ENCODE measurements at places on chromosomes 5 and 9.
A peak's percentile ranks its signal among the peaks of the same experiment; 100 is the strongest.

DNA sequence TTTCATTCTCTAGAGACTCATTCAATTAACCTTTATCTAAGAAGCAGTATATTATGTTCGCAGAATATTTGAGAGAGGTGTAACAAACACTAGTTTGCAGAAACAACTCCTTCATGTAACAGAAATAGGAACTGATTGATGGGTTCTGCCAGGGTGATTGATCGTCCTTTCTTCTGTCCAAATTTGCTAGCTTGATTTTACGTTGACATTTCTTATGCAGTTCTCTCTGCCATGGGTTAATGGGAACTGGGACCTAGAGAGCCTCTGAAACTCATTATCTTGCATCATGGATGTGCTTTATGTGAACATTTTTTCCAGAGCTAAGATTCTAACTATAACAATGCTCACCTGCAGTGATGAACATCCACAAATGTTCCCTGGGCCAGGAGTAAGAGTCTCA, 107.0 kb downstream of the SLC24A2 start:
- no peak for DNase-seq

- DNase-seq: no peak
These were observed 39.2 kb upstream of the PCA3 start for GRCh38 chr9:76725011-76725546.

GRCh38 chr5:116157902-116158301, 73.1 kb downstream of the COMMD10 start:
- DNase-seq: no peak

DNA sequence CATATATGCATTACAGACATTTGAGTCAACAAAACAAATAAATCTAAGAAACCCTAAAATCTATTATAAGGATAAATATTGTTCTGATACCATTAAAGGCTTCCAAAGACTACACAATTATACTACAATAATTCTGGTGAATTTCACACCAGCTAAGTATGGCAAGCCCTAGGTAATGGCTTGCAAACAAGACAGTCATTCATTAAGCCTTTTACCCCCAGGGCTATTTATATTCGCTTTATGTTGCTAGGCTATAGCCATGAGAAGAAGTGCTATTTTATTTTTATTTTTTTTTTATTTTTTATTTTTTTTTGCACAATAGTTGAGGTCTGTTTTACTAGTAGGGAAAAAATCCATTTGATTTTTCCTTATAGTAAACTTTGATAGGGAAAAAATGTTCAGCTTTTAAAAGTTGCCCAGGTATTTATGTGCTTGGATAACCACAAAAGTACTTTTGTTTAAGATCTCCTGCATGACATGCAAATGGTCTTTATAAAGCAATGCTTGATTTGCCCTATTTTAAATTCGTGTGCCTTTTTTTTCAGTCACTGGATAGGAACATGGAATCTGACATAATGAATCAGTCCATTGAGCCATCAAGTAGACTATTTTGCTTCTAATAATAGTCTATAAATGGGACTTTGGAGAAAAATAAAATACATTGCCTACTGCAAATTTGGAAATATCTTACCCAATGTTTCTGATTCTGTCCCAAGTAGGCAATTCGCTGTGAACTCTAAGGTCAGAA, 946.3 kb upstream of the COX7C start:
- DNase-seq: no peak

GRCh38 chr5:149550594-149551226, 529 bp downstream of the CSNK1A1 start:
- DNase-seq: peak; percentile 21

DNA sequence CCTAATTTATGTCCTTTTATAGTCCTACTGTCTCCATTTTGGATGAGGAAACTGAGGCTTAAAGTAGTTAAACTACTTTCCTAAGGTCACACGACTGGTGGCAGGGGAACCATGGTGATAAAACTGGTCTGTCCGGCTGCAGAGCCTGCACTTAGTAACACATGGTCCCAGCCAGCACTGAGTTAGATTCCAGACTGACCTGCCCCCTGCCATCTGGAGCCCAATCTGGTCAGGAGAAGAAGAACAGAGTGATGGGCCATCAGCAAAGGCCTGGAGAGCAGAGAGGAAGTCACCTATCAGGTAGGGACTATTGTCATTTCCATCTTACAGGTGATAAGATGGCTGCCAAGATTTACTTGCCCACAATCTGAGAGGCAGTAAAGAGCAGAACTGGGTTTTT, 86.6 kb upstream of the SLC25A48 start:
- no peak for DNase-seq

- DNase-seq: no peak
These were observed 233.1 kb downstream of the AGTPBP1 start for GRCh38 chr9:85508616-85509015.

- no peak for DNase-seq
These were observed 42.1 kb downstream of the NKD2 start for GRCh38 chr5:1050423-1051365.

GRCh38 chr9:91159664-91160121, 202.0 kb downstream of the AUH start:
- no peak for DNase-seq

- peak; percentile 18 for DNase-seq
These were observed 41.6 kb downstream of the ADAMTS12 start for GRCh38 chr5:33850100-33850594.

- no peak for DNase-seq
These were observed 93.3 kb downstream of the OTULIN start for GRCh38 chr5:14757850-14758249.

- no peak for DNase-seq
These were observed 13.6 kb downstream of the AHRR start for GRCh38 chr5:334903-335739.

DNA sequence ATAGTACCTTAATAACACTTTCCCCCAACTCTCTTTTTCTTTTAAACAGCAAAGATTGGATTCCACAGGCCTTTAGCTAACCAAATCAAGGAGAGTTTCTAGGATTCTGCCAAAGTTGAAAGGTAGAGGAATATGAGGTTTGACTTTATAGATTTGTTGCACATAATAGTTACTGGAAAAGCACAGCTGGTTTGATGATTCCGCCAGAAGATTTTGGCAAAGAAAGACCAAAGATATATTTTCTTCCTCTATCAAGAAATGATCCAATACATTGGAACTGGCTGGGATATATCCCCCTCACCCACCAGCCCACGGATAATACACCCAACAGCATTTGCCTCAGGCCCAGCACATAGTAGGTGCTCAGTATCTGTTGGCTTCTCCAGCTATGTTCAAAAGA, 289.8 kb downstream of the EBF1 start:
- DNase-seq: no peak
